ENCODE measurements at places on chromosomes 7 and 10.

DNA sequence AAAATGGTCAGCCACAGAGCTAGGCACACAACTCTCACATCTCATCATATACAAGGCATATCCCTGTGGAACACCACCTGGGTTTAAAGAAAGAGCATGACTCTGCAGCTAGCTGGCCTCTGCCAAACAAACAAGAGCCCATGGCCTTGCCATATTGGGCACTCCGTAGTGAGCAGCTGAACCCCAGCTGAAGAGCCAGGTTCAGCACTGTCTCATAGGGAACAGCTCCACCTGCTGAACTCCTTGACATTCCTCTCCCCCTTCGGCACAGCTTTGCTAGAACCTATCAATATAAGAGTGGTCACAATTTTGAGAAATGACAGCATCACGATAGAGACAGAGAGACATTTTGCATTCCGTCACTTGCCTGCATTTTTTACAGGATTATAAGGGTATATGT lies 20.0 kb downstream of the SORCS1 start:
- DNase-seq: no peak

GRCh38 chr10:62632071-62632809 lies 172.3 kb upstream of the ADO start:
- DNase-seq: peak; percentile 79

- no peak for DNase-seq
These were observed 1.3 kb downstream of the OR2F2 start for GRCh38 chr7:143936087-143937009.

DNA sequence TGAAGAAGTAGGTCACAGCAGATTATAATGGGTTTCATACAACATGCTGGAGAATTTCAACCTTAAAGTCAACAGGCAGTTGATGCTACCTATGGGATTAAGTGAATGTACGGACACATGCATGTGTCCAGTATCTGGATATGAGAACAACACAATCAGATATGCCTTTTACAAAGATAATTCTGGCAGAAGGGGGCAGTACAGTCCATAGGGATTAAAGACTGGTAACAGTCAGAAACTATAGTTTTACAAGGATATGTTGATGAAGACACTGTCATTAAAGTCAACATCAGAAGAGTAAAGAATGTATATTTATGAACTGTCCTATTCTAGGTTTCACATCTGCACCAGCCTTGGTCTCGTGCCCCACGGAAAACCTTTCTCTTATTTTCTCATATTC lies 41.5 kb downstream of the ANKMY2 start:
- DNase-seq: no peak

- DNase-seq: no peak
These were observed 137.2 kb downstream of the ARHGAP22 start for GRCh38 chr10:48467669-48468068.

DNA sequence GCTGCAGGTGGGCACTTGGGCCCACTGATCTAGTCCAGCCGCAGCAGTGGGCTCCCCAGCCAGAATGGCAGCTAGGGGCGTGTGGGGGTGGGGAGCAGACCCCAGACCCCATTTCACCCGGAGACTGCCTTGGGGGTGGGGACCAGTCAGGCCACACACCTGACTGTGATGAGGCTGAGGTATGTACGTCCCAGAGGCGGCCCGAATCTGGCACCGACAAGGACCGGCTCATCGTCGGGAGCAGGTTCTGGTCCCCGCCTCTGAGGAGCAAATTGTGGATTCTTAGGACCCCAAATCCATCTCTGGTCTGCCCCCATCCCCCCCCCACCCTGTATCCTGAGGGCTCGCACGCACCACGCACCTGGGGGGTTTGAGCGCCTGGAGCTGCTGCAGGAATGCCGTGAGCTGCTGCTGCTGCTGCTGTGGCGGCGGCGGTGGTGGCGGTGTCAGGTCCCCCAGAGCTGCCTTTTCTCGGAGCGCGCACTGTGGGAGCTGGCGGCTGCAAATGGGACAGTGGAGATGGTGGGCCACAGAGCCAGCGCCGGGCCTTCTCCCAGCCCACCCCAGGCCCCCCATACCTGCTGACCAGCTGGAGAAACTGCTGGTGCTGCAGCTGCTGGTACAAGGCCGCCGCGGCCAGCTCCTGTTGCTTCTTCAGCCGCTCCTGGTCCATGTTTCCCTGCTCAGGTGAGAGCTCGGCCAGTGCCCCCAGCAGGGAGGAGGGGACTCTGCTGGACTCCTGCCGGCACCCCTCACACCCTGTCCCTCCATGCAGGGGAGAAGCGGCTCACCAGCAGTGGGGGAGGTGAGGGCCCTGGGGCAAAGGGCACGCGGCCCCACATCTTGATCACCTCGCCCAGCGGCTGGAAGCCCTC lies 10.2 kb downstream of the GIGYF1 start:
- DNase-seq: no peak

DNA sequence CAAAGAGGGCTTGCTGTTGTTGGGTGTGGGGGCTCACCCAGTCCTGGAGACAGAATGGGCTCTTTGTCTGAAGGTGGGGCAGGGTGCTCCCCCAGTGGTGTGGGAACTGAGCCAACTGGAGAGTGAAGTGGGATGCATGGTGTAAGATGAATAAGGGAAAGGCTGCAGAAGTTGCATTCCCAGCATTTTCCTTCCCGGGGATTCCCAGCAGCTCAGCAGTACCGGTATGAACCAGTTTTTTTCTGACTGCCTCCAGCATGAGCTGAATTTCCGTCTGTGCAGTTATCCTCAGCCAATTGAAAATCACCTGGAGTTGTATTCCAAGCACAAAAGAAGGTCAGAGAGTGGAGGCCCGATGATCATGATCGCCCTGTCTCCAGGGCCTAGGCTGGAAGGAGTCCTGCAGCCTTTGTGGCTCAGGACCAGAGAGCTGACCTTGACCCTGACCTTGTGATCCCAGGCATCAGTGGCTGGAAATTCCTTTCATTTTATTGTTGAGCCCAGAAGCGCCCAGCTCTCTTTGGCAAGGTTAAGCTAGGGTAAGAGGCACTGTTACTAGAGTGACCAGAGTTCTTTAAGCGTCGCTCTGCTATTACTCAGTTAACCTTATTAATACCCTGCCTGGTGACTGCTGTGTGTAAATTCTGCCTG lies 33.4 kb downstream of the OGDH start:
- DNase-seq: no peak

DNA sequence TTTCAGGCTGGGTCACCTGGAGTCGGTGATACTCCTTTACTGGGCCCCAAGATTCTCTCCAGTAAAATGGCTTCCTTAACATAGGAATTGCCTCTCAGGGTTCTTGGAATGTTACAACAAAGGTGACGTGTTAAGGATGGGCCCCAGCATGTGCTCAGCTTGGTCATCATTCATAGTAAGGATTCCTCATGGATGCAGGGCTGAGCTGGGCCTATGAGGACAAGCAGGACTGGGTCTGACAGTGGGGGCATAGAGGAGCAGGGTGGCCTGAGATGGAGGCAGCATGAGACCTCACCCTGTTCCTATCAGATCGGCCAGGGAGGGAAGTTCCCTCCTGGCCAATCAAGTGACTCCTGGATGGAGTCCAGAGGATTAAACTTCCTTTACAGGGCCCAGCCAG lies 12.8 kb upstream of the MBL2 start:
- DNase-seq: no peak

DNA sequence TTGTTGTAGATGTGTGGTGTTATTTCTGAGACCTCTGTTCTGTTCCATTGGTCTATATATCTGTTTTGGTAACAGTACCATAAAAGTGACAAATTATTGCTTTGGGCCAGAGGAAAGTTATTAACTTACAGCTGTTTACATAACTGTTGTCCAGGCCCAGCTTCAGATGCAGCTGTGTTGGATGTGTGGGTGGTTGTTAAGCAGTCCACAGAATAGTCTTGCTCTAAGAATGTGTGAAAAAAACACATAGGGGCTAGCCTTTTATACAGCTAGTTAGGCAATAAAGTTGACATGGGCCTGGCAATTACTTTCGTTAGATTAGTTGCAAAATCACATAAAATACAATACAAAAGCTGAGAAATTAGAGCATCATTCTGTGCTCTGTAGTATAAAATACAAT lies 31.9 kb downstream of the DLD start:
- DNase-seq: no peak

- no peak for DNase-seq
These were observed 356.9 kb downstream of the EXOC4 start for GRCh38 chr7:133609806-133610205.

DNA sequence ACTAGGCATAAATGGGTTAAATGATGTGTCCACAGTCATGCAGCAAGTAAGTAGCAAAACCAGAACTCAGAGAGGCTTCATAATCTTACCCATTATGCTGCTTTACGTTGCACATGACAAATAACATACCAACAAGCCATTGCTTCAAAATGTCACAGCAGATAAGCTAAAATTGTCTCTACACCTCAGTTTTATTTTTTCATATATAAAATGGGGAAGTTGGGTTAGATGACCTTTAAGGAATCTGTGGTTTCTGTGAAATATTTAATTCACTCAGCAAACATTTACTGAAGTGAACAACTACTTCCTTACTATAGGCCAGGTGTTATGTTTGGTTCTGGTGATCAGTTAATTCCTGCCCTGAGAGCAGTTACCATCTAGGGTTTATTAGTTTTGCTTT lies 2.2 kb upstream of the ASCC1 start:
- DNase-seq: no peak

GRCh38 chr7:159120540-159120919 lies 24.1 kb downstream of the VIPR2 start:
- DNase-seq: peak; percentile 27

- DNase-seq: no peak
These were observed 28.3 kb downstream of the ABCB4 start for GRCh38 chr7:87447116-87447635.

- DNase-seq: no peak
These were observed 761.7 kb downstream of the GRID1 start for GRCh38 chr10:85604884-85605283.

DNA sequence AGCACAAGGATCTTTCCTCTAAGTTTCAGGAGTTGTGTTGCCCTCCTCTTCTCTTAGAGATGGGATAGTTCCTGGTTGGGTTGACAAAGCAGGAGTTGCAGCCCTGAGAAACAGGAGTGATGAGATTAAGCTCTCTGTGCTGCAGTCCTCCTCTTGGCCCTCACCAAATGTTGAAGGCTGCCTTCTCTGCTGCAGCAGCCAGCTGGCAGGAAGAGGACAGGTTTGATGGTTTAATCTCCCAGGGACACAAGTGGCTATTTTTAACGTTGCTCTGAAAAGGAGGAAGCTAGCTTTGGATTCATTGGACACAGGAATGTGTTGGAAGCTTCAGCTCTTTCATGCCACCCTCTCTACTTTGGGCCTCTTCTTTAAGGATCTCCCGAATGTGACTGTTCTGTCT lies 9.4 kb downstream of the STRIP2 start:
- no peak for DNase-seq

DNA sequence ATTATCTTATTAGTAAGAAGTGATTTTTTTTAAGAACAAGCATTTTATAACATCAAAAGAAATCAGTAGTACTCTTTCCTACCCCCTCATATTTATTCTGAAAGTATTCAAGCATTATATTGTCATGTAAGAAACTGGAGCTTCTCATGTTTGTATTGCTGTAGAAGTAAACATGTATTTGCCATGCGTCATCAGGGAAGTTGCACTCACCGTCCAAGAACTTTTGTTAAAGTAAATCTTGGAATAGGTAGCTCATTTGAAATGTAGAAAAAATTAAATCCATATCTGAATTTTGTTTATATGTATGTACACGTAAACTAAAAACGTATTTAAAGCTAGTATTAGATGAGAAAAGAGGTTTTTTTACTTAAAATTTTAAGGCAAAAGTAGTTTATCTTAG lies 96.8 kb downstream of the PTEN start:
- no peak for DNase-seq

DNA sequence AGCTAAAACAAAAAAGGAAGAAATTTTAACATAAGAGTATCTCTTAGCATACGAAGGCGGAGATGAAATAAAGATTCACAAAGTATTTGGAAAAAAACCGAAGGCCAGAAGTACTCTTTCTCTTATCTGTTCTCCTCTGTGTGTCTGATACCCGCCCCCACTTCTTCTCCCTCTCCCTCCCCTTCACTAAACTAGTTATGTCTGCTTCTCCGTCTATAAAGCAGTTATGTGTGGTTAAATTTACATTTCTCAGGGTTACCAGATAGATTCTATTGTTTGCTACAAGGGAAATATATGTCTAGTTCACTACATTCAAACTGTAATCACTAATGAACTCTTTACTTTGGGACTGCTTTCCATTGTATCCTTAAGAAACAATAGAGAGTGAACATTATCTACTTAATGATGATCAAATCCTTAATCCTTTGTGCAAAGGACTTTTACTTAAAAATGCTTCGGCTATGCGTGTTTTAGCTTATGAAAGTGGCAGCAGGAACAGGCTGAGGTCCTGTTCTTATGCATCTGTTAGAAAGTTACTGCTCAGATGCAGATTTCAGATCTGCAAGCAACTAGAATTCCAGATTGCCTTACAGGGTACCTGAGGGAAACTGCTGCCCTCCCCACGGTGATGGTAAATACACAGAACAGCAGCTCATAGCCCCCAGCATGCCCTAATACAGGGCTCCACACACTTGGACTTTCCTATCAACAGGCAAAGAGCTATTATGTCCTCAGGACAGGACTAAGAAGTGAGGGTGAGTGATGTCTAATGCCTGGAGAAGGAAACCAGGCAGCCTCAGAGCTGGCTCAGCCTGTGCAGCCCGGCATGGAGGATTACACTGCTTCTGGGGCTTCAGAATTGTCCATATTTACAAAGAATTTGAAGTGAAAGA lies 273.3 kb downstream of the FZD1 start:
- DNase-seq: no peak

GRCh38 chr7:33964417-33965182 lies 59.3 kb downstream of the BMPER start:
- DNase-seq: no peak

Measured in activated effector memory CD4-positive, alpha-beta T cell treated with anti-CD3 and anti-CD28 coated beads, Interleukin-2, amount 50 U/mL, for 16 hours (primary cell).